ENCODE measurements at places on chromosomes 12 and 14. TPM values are rescaled to one million over a fixed set of nuclear protein-coding genes. Genes with fewer than 3 reads are reported as not detected.

GRCh38 chr14:35806006-35806907 lies 2.8 kb downstream of the RALGAPA1 start:
- no peak for DNase-seq

Gene SIX4
- total RNA-seq, result 2.6 TPM

DNA sequence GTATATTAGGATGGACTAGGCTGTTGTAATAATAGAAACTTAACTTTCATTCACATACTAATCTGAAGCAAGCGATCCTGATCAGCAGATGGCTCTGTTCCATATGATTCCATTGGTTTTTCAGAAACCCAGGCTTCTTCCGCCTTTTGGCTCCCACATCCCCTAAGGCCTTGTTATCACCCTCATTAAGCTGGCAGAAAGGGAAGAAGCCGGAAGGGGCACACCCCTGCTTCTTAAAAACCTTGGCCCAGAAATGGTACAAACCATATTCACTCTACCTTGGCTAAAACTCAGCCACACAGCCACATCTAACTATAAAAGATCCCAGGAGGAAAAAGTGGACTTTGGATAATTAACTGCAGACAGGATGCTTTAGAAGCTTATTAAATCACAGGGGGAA lies 329.2 kb downstream of the PCNX1 start:
- DNase-seq, result no peak

Gene SLC17A8
- not detected for total RNA-seq

GRCh38 chr14:52354242-52354641 lies 40.1 kb downstream of the PTGER2 start:
- DNase-seq, result no peak

GRCh38 chr12:92076101-92076500 lies 69.5 kb downstream of the BTG1 start:
- DNase-seq, result no peak

Gene HOXC13
- 0.98 TPM for total RNA-seq

- DNase-seq, result no peak
Measured at GRCh38 chr14:88098163-88098562, 93.2 kb downstream of the GPR65 start.

DNA sequence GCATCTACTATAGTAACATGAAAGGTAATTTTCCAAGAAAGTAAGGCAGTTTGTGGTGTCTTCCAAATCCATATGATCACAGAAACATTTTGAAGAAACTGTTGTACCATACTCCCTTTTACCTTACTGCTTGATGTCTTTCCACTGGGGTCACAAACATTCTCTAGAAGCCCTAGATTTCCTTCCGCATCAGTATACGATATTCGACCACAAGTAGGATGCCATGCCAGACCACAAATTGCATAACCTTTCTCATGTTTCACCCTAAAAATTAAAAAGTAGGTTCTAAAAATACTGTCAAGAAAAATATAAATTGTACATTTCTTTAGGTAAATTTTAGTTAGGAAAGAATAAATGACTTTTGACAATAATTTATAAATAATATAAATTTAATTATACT lies 26.5 kb downstream of the WDHD1 start:
- DNase-seq, result no peak

- no peak for DNase-seq
Measured at GRCh38 chr14:68469208-68469713, 323.6 kb downstream of the ZFP36L1 start.

DNA sequence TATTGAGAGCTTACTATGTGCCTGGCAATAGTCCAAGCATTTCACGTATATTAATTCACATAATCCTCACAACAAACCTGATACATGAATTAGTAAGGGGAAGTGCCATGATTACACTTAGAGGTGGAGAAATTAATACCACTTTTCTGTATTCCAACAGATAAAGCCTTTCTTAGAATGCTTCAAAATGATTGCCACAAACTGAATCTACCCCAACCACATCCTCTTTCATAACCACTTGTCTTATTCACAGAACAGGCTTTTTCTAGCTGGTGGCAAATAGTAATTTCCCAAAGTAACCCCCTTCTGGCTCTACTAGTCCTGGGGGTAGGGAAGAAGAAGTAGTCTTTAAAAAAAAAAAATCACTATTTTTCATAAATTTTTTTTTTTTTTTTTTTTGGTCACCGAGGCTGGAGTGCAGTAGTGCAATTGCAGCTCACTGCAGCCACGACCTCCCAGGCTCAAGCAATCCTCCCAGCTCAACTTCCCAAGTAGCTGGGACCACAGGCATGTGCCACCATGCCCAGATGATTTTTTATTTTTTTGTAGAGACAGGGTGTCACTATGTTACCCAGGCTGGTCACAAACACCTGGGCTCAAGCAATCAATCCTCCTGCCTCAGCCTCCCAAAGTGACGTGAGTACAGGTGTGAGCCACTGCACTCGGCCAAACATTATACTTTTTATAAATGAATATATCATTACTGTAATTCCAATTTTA lies 59.0 kb upstream of the ARID2 start:
- no peak for DNase-seq

Gene ANKRD33
- total RNA-seq, result not detected

Gene KLRB1
- total RNA-seq, result 0.80 TPM

DNA sequence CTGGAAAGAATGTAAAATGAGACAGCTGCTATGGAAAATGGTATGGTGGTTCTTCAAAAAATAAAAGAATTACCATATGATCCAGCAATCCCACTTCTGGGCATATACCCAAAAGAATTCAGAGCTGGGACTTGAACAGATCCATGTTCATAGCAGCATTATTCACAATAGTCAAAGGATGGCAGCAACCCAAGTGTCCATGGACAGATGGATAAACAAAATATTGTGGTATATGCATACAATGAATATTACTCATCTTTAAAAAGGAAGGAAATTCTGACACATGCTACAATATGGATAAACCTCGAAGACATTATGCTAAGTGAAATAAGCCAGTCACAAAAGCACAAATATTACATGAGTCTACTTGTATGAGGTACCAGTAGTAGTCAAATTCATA lies 9.1 kb downstream of the RAB2B start:
- no peak for DNase-seq

Gene TBPL2
- not detected for total RNA-seq

- no peak for DNase-seq
Measured at GRCh38 chr14:97028382-97028781, 231.2 kb downstream of the VRK1 start.

DNA sequence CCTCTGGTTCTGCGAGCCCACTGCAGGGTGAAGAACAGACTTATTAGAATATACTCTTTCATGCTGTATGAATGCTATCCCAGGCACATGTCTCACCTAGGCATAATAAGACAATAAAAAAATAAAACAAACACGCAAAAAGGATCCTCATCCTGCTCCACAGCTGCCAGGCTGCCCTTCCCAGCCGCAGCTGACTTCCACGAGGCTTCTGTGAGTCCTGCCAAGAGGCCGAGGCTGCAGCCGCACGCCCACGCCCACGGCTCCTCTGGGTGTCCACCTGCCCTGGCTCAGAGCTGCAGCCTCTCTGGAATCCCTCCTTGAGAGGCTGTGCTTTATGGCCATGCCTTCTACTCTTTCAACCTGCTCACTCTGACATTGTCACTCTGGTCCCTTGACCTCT lies 6.9 kb downstream of the SMIM41 start:
- no peak for DNase-seq
